Suppressor macrophage treated with lipopolysaccharide for 1 hour (primary cell): ENCODE measurements at places on chromosomes 12 and 14.

- no peak for DNase-seq
Measured at GRCh38 chr12:122012184-122012583, 9.5 kb upstream of the BCL7A start.

GRCh38 chr12:114879354-114879753 lies 195.4 kb upstream of the TBX3 start:
- no peak for DNase-seq

DNA sequence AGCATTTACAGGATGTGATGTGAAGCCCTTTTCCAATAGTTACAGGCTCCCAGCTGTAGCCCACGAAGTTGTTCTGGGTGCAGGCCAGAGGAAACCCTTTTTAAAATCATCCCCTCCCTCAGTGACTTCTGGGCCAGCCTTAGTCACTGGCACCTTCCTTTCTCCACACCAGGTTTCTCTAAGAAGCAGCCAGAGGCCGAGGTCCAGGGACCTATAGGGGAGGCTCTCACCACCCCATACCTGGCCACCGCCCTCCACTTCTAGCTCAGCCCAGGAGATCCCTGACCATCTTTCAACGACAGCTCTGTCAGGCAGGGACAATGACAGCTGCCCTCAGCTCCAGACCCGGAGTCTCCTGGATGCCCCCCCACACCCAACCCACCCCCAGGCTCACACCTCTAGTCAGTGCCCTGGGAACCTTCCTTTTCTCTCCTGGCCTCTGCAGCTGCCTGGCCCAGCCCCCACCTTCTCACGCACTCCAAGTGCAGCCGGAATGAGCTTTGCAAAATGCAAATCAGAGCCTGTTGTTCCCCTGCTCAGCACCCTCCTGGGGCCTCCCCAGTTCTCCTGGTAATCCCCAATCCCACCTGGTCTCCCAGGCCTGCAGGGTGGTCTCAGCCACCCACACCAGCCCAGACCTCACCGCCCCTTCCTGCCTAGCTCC lies 46.7 kb downstream of the TESC start:
- DNase-seq, result no peak

DNA sequence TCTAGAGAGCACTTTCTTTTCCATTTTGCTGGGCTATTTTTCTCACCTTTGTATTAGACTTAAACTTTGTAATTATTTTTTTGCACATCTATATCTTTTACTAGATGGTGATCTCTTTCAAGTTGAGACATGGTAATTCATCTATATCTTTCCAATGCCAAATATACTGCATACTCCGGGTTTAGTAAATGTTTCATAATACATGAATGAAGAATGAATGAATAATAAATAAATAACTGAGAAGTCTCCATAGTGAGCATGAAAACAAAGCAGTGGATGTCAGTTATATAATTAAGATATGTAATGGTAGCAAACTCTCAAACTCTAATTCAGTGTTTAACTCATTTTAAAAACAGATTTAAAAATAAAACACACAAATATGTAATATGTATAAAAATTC lies 342.5 kb upstream of the KITLG start:
- DNase-seq, result no peak
